ENCODE measurements at places on chromosomes 5 and 9.

DNA sequence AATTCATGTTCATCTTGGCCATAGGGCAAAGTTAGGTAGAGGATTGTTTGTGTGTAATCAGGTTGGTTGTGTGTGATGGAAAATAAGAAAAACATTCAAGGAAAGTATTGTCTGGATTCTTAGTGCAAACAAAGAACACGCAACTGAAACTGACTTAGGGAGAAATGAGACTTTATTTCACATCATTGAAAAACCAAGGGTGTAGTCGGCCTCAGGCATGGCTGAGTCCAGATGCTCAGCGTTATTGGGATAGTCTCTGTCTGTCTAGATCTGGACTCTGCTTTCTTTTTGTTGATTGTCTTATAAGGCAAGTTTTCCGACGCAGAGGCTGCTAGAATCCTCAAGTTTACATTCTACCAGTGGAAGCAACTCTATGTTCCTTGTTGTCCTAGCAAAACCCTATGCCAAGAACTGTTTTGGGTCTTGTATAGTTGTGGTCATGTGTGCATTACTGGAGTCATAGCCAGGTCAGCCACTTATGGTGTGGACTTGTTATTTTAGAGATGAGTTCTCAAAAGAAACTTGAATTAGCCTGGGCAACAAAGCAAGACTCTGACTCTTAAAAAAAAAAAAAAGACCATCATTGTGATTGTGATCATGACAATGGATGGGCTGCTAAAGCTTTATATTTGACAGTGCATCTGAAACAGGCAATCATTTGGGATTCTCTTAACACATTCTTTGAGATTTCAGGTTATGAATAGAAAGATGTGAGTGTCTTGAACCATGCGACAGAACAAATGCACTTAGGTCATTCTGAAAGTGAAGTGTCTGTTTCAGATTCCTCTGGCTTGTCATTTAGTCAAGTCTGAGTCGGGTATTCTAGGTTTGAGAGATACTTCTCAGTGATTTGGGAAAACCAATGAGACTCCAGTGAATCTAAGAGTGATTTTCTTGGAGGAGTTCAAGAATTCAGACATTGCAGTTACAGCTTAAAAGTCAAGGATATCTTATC lies 82.6 kb downstream of the DOCK2 start:
- no peak for DNase-seq

DNA sequence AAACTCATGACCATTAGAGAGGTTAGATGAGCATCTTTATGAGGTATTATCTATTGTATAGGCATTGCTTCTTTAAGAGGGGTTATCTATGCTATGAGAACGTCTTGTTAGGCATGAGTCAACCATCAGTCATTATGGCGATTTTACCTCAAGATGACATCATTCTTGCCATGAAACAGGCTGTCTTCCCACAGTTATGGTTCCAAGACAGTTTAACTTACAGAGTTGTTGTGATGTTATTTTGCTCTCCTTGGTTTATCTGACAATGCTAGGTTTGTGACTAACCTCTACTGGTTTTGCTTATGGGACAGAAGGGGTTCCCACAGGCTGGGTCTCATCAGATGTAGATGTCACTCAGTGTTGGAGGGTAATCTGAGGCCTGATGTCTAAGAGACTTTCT lies 1864.7 kb upstream of the ACO1 start:
- DNase-seq: no peak

- DNase-seq: no peak
Measured at GRCh38 chr5:177232761-177233160, 70.8 kb downstream of the RAB24 start.

DNA sequence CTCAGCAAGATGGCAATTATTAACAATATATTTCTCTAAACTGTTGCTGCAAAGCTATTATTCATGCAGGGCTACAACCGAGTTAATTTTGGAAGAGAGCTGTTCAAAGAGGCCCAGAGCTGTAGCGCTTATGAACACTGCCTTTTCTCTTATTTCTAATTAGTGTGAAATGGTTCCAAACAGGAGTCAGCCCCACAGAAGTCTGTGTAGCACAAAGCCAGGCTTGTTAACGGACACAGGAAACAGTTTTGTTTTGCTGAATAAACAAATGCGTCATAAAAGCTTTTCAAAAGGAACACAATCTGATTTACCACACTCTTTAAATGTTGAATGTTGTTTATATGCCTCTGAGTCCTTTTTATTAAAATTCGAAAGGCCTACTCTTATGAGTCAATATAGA lies 396.5 kb downstream of the ANXA1 start:
- DNase-seq: peak; percentile 62

DNA sequence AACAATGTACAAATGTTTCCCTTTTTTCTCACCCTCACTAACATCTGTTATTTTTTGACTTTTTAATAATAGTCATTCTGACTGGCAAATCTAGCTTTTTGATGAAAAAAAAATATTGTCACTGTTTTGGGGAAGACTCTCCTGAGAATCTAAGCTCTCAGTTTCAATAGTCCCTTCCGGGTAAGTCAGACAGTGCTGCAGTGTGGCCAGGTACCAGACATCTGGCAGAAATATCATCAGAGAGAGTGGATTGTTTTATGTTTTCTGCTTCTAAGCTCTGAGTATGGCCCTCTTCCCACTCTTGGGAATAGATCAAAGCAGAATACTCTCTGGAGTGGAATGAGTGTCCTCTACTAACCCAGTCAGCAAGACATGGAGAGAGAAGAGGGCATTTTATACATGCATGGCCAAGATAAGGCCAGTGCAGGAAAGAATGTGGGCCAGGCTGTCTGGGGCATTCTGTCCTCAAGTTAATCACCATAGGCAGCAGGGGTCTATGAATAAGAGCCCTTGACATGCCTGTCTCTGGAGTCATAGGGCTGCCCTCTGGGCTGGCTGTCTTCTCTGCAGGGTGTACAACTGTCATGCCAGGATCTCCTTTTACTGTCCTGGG lies 38.5 kb upstream of the OR2S2 start:
- DNase-seq: no peak

GRCh38 chr5:34452170-34452828 lies 203.8 kb upstream of the RAI14 start:
- DNase-seq: no peak

- DNase-seq: no peak
Measured at GRCh38 chr9:37906312-37907239, 2.6 kb upstream of the SLC25A51 start.
